Upper lobe of right lung (tissue), 1 donor: ENCODE measurements at places on chromosomes 13 and 19.

DNA sequence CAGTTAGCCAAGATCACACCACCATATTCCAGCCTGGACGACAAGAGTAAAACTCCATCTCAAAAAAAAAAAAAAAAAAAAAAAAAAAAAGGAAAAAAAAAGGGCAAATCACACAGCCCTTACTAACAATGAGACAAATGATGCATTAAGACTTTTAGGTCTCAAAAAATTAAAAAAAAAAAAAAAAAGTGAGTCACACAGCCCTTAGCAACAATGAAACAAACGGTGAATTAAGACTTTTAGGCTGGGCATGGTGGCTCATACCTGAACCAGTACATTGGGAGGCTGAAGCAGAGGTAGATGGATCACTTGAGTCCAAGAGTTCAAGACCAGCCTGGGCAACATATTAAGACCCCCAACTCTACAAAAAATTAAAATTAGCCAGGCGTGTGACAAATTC is 32.4 kb upstream of the EIF3G start:
- DNase-seq, result no peak

DNA sequence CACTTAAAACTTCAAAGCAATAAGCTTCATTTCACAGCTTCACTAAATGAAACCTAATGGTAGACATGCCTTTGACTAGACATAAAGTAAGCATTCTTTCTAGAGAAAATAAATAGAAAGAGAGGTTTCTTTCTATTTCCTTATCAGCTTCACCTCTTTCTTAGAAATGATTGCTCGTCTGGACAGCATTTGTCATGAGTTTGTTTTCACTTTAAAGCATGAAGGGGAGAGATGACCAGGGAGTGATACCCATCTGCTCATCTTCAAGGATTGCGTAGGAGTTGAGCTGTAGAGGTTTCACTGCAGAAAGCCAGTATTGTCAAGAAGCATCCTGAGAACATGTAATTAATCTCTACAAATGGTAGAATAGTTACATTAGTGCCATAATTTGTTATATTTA is 61.3 kb downstream of the COL4A2 start:
- no peak for DNase-seq

DNA sequence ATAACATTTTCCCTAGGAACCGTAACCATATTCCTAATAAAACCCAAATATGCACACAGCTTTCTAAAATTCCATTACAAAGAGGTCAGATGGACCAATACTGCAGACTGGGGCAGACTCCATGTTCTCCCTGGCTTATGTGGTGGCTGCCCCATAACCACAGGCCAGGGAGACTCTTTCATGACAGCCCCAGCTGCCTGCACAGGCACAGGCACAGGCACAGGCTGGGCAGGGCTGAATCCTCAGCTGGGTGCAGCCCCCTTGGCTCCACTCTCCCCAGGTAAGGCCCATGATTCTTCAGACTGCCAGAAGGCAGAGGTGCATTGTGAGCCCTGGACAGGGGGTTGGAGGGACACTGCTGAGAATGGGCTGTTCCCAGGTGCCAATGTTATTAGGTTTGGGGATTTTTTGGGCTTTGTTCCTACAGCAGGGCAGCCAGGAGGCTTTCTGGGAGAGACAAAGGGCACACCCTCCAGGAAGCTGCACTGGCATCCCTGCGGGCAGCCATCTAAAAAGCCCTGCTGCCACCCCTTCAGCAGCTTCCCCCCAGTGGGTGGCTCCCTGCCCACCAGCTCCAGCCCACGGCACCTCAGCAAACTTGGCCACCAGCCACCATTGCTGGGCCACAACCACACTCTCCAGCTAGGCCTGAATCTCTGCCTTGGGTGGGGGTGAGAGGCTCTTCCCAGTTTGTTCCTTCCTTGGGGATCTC is 20.0 kb downstream of the DOCK9 start:
- DNase-seq, result no peak

DNA sequence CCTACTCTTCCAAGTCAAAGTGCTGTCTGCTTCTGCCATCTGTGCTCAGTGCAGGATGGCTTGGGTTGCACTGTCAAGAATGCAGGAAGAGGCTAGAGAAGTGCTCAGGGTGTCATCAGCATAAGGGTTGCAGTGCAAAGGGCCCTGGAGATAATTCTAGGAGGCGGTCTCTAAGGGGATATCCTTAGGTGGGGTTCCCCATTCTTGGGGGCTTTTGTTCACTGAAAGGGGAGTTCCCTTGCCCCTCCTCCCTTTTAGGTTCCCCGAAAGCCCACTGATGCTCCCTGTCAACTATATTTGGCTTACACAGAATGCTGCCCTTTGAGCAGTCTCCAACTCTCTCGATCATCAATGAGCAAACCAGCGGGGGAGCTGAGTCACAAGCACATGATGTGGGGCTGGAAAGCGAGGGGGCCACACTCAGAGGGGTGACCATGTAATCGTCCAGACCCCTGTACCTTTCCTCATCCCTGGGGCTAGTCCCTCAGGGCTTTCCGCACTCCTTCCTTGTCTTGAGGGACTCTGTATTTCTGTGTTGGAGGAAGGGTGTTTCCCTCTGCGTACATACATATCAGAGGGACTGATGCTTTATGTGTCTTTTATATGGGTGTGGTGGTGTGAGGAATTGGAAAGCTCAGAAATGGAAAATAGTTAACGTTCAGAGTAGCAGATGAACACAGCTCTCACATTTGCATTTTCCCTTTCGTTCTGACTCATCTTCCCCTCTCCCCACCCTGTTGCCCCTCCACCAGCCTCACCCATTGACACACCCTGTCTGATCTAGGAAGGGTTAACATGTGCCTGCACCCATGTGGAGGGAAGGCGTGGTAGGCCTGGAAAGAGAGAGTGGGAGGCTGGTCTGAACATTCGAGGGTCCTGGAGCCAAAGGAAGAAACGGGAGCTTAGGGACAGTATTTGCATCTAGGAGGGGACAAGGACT is 6.7 kb downstream of the ZBTB32 start:
- DNase-seq, result no peak

DNA sequence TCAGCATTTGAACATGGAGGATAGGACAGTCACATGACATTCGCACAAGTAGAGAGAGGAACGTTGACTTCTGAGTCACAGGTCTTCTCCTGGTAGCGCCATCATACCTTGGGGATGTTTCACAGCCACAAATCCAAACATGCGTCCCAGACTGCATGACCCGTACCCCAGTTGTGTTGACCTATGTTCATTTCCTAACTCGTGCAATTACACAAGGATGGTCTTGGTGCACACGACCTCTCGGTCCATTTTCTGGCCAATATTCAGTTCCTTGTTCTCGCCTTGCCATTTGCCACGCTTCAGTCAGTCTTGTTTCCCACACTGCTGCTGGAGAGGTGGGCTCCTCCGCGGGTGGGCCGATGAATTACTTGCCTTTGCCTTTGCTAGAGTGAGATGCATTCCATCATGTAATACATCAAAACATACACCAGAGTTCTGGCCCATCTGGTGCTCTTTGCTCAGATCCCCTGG is 87.3 kb downstream of the COL4A2 start:
- DNase-seq, result no peak

- no peak for DNase-seq
Measured at GRCh38 chr19:34391813-34392212, 12.4 kb upstream of the PDCD2L start.
